ENCODE measurements at places on chromosomes 1 and 21. TPM values are rescaled to one million over a fixed set of nuclear protein-coding genes. Genes with fewer than 3 reads are reported as not detected.

Gene PAQR7
- total RNA-seq = 13.1 TPM

Gene TLR5
- 1.2 TPM for total RNA-seq

DNA sequence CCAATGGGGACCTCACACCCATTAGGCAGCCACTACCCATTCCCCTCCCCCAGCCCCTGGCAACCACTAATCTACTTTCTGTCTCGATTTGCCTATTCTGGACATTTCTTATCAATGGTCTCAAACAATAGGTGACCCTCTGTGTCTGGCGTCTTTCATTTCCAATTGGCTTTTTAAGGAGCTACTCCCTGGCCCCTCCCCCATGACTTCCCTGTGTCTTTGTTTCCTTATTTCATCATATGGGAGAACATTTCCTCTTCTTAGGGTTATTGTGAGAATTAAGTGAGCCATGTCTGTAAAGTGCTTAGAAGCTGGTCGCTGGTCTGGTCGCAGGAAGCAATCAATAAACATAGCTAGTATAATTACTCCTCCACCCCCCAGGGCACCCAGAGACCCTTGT lies 80.9 kb downstream of the SPSB1 start:
- H3K36me3 ChIP-seq = no peaks in the 10 kb centered on the region
- no peak overlapping the region for H3K4me3 ChIP-seq
- H3K27ac ChIP-seq = no peak overlapping the region
- no peaks in the 10 kb centered on the region for H3K27me3 ChIP-seq
- DNase-seq = no peak

GRCh38 chr1:66570196-66570595 lies 36.2 kb downstream of the SGIP1 start:
- H3K36me3 ChIP-seq = no peaks in the 10 kb centered on the region
- no peak overlapping the region for H3K4me3 ChIP-seq
- no peak overlapping the region for H3K27ac ChIP-seq

- H3K4me3 ChIP-seq = no peak overlapping the region
- H3K27ac ChIP-seq = no peak overlapping the region
- no peak for DNase-seq
- H3K4me1 ChIP-seq = no peaks in the 10 kb centered on the region
- no peaks in the 10 kb centered on the region for H3K27me3 ChIP-seq
Observed at GRCh38 chr21:28640326-28640725, 352.4 kb downstream of the LTN1 start.

- H3K27me3 ChIP-seq = no peaks in the 10 kb centered on the region
- H3K4me3 ChIP-seq = no peak overlapping the region
- H3K4me1 ChIP-seq = no peaks in the 10 kb centered on the region
- DNase-seq = no peak
Observed at GRCh38 chr1:100785470-100786052, 66.0 kb downstream of the VCAM1 start.

GRCh38 chr1:203686091-203686632 lies 59.5 kb downstream of the ATP2B4 start:
- no peak overlapping the region for H3K27ac ChIP-seq
- DNase-seq = no peak
- peaks cover 14% of the 10 kb centered on the region for H3K4me1 ChIP-seq
- H3K27me3 ChIP-seq = no peaks in the 10 kb centered on the region
- no peak overlapping the region for H3K4me3 ChIP-seq

- peaks cover 23% of the 10 kb centered on the region for H3K4me1 ChIP-seq
- no peak overlapping the region for H3K27ac ChIP-seq
- no peak overlapping the region for H3K4me3 ChIP-seq
- H3K36me3 ChIP-seq = no peaks in the 10 kb centered on the region
Observed at GRCh38 chr1:36419569-36419968, 21.9 kb upstream of the LSM10 start.

DNA sequence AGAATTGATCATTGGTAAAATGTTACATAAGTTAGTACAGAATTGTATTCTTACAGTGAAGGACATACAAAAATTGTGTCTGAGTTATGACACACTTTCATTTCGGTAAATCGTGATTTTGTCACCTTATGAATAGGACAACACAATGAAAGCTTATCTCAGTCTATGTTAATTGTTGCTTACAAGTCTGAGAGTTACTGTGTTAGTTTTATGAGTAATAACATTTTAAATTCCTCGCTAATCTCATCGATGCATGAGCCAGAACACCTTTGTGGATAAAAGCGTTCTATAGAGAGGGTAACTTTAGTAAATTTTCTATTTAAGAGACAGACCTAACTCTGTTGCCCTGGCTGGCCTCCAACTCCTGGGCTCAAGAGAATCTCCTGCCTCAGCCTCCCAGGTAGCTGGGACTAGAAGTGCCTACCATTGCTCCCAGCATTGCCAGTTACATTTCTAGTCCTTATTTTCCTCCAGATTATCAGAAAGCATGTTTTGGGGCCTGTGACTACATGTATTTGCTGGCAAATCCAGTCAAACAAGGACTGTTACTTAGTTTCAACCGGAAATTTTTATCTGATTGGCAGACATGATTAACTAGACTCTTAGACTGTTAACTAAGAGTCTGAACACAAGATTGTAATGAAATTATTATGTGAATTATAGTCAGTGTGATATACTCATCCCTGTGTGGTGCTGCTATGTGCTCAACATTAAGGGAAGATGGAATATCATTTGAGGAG lies 3.0 kb downstream of the PRRC2C start:
- DNase-seq = no peak
- H3K4me3 ChIP-seq = no peak overlapping the region
- no peak overlapping the region for H3K27ac ChIP-seq
- H3K27me3 ChIP-seq = no peaks in the 10 kb centered on the region
